SHP77 treated with DMSO at 0.1 percent for 48 hours (cell line): ENCODE measurements at places on chromosomes 16 and 17.

GRCh38 chr16:87266846-87267245 is 50.3 kb downstream of the C16orf95 start:
- DNase-seq = no peak

DNA sequence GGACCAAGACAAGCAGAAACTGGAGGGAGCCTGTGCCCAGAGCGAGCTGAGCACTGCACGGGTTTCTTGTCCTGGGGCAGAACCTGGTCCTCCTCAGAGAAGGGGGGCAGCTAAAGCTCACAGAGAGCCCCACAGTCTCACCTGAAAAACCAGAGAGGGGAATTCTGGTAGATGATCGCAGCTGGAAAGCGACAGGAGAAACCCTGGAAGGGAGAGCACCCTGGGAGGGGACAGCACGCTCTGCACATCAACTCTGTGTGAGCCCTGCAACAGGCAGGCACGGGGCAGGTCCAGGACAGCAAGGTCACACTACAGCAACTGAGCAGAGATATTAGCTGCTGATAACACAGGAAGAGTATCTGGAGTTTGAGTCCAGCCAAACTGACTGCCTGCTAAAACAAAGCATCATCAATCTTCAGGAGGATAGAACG is 18.2 kb downstream of the ZCCHC14 start:
- no peak for DNase-seq

GRCh38 chr17:50194934-50195865 is 6.2 kb downstream of the COL1A1 start:
- no peak for DNase-seq

DNA sequence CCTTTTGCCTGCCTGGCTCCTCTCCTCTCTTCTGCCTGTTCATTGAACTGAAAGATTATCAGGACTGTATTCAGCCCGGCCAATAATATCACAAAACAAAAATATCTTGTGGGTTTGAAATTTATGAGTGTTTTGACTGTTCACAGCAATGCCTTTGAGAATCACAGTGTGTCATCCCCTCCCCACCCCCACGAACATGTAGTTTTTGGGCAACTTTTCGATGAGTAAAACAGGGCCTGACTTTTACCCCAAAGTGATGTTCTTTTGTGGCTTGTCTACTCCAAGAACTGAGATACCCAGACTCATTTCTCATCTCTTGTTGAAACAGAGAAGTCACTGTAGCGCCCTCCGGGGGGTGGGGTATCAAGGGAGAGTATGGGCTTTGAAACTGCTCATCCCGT is 675.7 kb downstream of the WWOX start:
- no peak for DNase-seq

- no peak for DNase-seq
These were observed 100.5 kb upstream of the ELAC2 start for GRCh38 chr17:13118311-13118710.
